CD4-positive, CD25-positive, alpha-beta regulatory T cell (primary cell): ENCODE measurements at places on chromosomes 13 and 19. TPM values are rescaled to one million over a fixed set of nuclear protein-coding genes. Genes with fewer than 3 reads are reported as not detected.

Gene MUC16
- 0.07 TPM for total RNA-seq

Gene ZSCAN18
- 13.4 TPM for total RNA-seq

Gene KLHL26
- 16.7 TPM for total RNA-seq

Gene TUBA3C
- total RNA-seq: not detected

Gene ZNF844
- total RNA-seq: 5.0 TPM

Gene ADGRE1
- total RNA-seq: 2.4 TPM

Gene ZIK1
- total RNA-seq: 3.4 TPM

Gene RDH8
- total RNA-seq: not detected

Gene ZNF155
- 3.9 TPM for total RNA-seq

Gene F10
- total RNA-seq: not detected

Gene GPR18
- 8.6 TPM for total RNA-seq

Gene ZFP82
- total RNA-seq: 2.9 TPM

Gene SYNGR4
- total RNA-seq: not detected

Gene MBOAT7
- total RNA-seq: 25.8 TPM

Gene ADGRE3
- not detected for total RNA-seq

Gene IGFL2
- total RNA-seq: not detected
